ENCODE measurements at places on chromosomes 12 and 14.

DNA sequence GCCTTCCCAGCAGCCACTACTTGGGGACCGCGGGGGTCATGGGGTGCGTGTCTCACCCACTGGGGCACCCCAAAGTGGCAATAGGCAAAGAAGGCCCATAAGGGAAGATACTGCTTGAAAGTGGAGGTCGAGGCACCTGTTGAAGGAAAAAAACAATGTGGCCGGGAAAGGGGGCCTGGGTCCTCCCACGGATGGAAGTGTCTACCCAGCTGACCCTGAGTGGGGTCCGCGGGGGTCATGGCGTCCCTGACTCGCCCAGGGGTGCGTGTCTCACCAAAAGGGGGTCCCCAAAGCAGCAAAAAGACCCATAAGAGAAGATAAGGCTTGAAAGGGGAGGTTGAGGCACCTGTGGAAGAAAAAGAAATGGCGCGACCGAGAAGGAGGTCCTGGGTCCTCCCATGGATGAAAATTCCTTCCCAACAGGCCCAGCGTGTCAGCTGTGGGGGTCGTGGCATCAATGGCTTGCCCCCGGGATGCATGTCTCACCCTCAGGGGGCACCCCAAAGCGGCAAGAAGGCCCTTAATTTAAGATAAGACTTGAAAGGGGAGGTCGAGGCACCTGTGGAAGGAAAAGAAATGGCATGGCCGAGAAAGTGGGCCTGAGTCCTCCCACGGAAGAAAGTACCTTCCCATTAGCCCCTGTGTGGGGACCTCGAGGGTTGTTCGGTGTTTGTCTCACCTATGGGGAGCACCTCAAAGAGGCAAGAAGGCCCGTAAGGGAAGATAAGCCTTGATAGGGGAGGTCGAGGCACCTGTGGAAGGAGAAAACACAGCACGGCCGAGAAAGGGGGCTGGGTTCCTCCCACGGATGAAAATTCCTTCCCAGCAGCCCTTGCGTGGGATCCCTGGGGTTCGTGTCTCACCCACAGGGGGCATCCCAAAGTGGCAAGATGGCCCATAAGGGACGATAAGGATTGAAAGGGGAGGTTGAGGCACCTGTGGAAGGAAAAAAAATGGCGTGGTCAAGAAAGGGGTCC is 266.0 kb downstream of the ALG10 start:
- DNase-seq = no peak

- DNase-seq = no peak
These were observed 6.4 kb downstream of the STX2 start for GRCh38 chr12:130832561-130833209.

- DNase-seq = no peak
These were observed 406.2 kb downstream of the NOVA1 start for GRCh38 chr14:26191671-26192070.

GRCh38 chr12:79527473-79527872 is 163.3 kb downstream of the PAWR start:
- no peak for DNase-seq

GRCh38 chr14:25055992-25056687 is 6.2 kb upstream of the STXBP6 start:
- DNase-seq = no peak

DNA sequence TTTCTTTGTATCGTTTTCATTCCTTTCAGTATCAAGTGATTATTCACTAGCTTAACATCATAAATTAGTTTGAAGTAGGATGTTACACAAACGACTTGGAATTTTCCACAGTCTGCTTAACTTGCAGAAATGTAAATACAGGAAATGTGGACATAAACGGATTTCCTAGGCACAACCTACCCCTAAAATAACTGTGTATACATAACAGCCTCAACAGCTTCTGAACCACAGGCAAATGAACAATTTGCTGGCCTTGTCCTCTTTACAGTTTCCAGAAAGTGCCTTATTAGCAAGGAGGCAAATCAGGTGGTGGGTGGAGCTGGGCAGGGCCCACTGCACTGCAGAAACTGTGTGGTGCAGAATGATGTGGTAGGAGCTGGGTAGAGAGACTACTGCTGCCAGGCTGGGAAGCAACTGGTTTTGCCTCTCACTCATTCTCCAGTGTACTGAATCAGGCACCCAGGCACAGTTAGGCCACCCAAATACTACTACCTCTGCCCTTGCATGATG is 14.1 kb downstream of the DRAM1 start:
- no peak for DNase-seq

GRCh38 chr14:79580906-79581305 is 630.4 kb downstream of the DIO2 start:
- DNase-seq = no peak

GRCh38 chr14:90759370-90760077 is 56.7 kb downstream of the TTC7B start:
- no peak for DNase-seq

GRCh38 chr14:72776701-72777261 is 117.1 kb downstream of the DPF3 start:
- no peak for DNase-seq

DNA sequence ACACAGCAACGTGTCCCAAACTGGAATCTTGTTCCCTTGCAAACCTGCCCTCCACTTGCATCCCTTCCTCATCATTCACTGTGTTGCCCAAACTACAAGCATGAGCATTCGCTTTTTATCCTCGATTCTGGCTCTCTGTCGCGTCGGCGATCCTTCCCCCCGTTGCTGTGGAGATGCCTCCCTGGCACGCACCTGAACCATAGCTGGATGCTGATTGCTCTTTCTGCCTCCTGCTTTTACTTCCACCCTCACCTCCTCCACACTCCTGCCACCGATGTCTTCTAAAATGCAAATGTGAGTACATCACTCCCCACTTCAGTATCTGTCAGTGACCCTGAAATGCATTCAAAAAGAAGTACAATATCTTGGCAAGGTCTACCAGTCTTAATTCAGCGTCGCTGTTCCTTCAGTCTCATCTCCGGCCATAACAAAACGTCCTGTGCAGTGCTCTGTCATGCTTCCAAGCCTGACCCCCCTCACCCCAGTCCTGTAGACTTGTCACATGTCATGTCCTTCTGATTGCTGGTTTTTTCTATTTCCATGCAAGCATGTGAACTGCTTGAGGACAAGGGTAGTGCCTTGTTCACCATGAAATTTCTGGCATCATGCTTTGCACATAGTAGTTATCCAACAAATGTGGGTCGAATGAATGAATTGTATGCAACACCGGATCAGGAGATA is 2.5 kb upstream of the PPP2R5C start:
- DNase-seq = no peak

- no peak for DNase-seq
These were observed 259.5 kb downstream of the MSRB3 start for GRCh38 chr12:65537978-65538377.

GRCh38 chr14:87152693-87153092 is 840.3 kb downstream of the GALC start:
- DNase-seq = no peak

DNA sequence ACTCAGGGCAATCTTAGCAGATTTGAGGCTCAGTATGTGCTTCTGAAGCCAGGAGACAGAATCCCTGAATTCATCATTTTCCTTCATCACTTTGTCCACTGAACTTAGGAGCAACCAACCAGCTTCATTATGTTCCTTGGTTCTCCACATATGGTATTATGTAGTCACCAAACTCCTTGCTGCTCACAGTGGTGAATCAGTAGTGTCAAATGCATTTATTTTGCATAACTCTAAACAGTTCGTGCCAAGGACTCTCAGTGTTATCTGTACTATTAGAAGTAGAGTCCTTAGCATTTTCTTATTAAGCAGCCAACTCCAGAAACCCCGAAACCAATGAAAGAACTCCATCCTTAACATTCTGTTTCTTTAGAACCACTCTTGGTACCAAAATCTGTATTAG is 466.9 kb upstream of the RGS6 start:
- no peak for DNase-seq

- no peak for DNase-seq
These were observed 59.3 kb upstream of the BDKRB2 start for GRCh38 chr14:96145116-96145864.

DNA sequence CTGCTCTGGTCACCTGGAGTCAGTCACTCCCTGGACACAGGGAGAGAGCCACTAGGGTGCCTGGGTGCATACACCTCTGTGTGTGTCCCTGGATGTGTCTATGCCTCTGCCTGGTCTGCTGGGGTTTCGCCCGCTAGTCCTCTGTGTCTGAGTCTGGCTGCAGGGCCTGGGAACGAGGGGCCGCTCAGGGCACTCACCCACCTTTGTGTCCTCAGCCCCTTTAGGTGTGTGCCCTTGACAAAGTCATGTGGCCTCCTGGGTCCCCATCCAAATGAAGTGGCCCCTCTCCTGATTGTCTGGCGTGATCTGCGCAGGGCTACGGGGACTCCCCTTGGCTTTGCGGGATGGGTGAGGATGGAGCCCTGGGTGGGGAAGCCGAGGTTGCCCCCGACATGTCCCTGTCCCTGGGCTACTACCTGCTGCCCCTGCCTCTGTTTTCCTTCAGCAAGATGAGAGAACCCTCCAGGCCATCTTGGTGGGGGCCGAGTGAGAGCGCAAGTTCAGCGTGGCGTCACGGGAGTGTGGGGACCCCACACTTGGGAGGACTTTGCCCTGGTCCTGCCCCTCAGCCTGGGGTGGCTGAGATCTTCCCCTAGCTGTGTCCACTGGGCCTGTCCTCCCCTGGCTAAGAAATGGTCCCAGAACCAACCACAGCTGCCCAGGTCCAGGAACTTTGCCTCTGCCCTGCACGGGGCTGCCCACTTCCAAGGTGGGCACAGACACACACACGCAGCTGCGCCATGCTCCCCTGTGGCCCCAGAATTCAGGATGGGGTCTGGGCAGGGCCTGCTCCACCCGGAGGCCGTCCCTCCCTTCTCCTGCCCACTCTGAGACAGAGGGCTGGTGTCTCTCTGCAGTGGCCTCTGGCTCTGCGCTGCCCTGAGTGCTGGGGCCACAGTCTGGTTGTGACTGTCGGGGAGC is 2.7 kb upstream of the AHNAK2 start:
- no peak for DNase-seq

DNA sequence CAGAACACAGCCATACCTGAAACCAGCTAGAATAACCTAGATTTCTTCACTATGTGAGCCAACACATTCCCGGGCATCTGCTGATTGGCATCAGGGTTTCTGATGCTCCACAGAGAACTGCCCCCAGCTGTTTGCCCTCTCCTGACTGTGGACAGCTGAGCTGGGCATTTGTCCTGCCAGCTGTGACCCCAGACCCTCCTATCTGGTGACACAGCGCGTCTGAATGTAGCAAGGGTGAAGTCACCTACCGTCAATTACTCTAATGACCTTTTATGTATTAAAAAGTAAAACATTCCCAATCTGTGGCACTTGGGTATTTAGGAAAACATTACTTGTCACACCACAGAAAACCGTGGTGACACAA is 29.7 kb upstream of the SFSWAP start:
- no peak for DNase-seq

GRCh38 chr14:23468704-23469126 is 788 bp upstream of the NGDN start:
- no peak for DNase-seq

GRCh38 chr14:91744068-91744480 is 12.2 kb upstream of the CATSPERB start:
- DNase-seq = no peak

- no peak for DNase-seq
These were observed 170.8 kb downstream of the TMX1 start for GRCh38 chr14:51410897-51411296.

DNA sequence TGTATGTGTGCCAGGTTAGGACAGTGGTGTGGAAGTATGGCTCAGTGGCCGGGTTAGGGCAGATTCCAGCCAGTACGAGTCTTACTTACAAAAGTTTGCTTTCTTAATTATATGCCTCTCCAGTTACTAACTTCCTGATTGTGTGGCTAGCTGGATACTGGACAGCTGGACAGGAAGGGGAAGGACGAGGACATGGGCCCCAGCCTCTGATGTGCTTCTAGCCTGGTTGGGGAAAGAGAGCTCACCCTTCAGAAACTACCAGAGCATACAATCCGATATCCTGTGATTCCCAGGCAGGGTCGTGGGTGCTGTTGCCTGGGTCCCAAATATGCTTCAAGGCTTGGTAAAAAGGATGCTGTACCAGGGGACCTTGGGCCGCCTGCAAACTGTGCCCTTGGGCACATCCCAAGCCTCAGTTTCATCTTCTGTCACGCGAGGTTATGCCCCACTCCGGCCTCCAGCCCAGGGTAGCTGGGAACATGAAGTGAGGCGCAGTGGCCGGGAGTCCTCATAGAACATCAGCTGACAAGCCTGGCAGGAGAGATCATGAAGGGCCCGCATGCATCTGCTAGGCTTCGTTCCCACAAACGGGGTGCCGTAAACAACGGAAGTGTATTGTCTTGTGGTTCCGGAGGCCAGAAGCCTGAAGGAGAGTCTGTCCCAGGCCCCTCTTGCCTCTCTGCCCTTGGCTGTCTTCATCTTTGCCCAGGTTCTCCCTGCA is 23.2 kb upstream of the RIN3 start:
- no peak for DNase-seq

GRCh38 chr14:47730296-47730695 is 54.9 kb upstream of the MDGA2 start:
- no peak for DNase-seq

DNA sequence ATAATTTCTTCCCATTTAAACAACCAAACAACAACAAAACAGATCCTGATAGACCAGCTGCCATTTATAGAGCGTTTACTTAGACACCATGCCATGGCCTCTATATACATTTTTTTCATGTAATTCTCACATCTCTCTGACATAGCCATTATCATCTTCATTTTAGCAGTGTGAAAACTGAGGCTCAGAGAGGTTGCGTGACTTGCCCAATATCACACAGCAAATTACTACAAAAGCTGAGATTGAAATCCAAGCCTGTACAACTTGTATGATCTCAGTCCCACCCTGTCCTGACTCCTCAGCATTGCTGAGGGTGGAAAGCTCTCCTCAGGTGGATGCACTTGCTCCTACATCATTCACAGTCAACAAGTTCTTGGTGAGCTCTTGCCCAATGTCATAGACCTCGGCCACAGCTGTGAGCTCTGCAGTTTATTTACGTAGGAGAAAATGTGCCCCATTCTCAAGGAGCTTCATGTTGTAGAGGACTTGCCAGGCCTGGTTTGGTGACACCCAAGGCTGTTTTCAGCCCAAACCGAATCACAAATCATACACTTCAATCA is 55.5 kb downstream of the CRACR2A start:
- DNase-seq = no peak

DNA sequence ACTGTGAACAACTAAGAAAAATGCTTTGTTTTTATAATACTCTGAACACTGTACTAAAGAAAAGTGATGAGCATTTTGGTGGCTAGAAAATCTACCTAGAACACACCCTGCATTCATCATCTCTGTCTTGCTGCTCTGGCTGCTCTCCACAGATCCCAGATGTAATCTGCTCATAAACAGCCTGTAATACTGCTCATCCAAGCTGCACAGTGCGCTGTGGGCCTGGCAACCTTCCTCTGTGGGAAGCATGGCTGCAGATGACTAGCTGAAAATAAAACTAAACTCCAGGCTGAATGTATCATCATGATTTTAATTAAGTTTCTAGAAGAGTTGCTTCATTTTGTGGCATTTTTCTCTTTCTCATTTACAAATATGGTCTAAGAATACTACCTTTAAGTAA is 200.7 kb downstream of the SLC2A13 start:
- no peak for DNase-seq

- no peak for DNase-seq
These were observed 1.6 kb upstream of the HOXC12 start for GRCh38 chr12:53952871-53953734.

All from stimulated activated CD8-positive, alpha-beta memory T cell treated with anti-CD3 and anti-CD28 coated beads, Interleukin-15, amount 100 ng/mL, for 24 hours (primary cell).